ENCODE measurements at places on chromosomes 6 and 20.
A peak's percentile ranks its signal among the peaks of the same experiment; 100 is the strongest.

GRCh38 chr6:13531956-13532355, 42.4 kb upstream of the SIRT5 start:
- no peak for DNase-seq

DNA sequence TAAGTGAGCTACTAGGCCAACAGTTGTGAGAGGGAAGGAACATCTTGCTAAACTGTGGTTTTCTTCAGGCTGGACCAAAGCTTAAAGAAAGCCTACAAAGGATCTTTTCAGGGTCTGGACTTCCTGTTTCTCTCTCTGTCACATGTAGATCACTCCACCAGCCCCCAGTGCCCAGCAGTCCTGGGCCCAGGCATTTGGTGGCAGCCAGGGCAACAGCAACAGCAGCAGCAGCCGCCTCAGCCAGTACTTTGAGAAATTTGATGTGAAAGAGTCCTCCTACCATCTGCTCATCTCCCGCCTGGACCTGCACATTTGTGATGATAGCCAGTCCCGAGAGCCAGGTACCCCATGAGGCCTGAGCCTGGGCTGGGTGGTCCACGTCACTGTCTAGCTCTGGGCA, 44.1 kb downstream of the BLTP3A start:
- DNase-seq: no peak

DNA sequence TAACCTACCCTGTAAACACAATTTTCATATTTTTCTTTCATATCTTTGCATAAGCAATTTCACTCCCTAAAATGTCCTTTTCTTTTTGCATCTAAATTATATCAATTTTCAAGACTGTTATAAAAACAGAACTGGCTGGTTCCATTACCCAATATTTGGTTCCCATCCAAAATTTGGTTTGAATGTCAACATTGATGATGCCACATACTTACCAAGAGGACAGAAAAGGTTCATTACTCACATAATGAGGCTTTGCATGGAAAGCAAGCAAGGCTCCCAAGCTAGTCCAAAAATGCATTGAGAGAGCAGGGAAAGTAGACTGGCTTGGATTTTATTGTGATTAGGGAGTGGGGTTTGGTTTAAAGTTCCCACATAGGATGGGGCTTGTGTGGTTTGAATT, 144.4 kb upstream of the AKIRIN2 start:
- DNase-seq: no peak

DNA sequence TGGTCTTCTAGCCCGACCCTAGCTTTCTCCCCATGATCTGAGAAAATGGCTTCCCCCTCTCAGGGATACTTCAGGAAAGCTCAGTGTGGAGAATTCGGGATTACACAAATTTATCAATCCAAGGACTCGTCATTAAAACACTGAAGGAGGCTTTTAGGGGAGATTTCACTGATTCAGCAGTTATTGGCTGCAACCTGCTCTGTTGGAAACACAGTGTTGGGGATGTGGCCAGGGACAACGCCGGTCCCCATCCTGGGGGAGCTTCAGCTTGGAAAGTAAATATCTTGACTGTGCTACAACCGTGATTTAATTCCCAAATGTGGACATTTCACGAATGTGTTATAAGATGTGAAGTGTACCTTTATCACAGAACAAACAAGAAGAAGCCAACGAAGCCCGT, 44.8 kb upstream of the ZNF831 start:
- no peak for DNase-seq

DNA sequence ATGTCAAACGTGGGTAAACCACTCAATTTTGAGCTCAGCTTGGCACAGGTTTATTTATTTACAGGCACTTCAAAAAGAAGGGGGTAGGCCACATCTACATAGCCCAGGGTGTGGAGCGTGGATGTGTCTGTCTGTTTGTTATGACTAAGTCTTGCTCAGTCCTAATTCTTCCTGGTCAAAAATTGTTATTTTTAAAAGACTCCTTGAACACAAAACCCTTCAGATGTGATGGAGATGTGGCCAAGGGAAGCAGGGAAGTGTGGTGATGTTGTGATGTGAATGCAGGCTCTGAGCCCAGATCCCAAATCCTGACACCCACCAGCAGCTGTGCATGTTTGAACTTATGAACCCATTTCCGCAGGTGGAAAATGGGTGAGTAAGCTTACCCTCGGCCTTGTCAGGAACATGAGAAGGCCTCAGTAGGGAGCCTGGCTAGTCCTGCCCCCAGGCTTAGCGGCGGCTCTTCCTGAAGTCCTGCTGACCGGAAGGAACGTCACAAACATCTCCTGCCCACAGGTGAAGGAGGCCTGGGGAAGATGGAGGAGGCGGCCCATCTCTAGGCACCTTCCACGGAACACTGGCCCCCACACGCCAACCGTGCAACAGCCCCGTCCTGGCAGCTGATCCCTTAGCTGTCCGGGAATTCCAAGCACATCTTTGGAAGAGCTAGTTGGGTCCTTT, 119.7 kb downstream of the MYLK4 start:
- DNase-seq: no peak

- DNase-seq: no peak
Observed at GRCh38 chr6:4355241-4355640, 219.9 kb upstream of the ECI2 start.

GRCh38 chr6:166419286-166419685, 36.5 kb upstream of the MPC1 start:
- DNase-seq: peak; percentile 67

DNA sequence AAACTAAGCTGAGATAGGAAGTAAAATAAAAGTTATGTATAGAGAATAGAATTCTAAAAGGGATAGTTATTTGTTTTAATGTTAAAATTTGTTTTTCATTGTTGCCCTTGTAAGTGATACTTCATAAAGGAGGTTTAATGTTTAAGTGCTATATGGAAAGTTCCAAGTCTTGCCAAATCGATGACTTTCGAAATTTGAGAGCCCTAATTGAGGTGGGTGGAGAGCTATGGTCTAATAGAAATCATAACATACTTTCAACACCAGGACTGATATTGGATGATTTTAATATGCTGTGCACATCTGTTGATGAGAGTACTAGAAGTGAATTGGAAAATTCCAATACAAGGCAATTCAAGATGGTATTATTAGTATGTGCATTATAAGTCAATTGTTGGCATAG, 64.6 kb downstream of the RNF144B start:
- no peak for DNase-seq

DNA sequence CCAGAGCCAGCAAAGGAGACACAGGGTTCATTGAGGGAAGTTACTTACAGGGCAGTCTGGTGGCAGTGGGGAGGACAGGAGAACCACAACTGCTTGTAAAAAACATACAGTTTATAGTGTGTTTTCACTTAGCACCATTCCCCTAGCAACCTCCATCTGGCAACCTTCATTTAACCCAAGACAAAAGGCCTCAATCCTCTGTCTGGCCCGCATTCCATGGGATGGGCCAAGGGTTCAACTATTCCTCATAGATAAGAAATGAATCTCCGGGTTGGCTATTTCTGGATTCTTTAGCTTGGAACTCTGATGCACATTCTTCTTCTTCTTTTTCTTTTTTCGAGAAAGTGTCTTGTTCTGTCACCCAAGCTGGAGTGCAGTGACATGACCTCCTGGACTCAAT, 26.3 kb upstream of the FYN start:
- no peak for DNase-seq

- no peak for DNase-seq
Observed at GRCh38 chr6:139883776-139884175, 509.3 kb upstream of the CITED2 start.

GRCh38 chr20:54208548-54209176, 775 bp downstream of the PFDN4 start:
- DNase-seq: no peak

DNA sequence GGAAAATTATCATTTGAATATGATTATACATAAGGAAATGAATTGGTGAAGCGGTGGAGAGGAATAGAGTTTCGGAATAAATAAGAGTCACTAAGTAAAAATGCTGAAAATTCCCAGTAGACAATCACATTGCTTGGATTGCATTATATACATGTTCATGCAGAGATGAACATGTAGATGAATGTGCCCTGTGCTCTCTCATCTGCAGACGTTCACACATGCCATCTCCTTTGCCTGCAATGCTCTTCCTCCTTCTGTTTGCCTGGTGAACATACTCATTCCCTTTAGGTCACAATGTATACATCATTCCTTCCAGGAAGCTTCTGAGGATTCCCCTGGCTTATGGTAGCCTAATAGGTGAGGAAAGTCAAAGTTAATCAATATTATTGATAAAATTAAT, 17.9 kb downstream of the DCDC2 start:
- DNase-seq: no peak

DNA sequence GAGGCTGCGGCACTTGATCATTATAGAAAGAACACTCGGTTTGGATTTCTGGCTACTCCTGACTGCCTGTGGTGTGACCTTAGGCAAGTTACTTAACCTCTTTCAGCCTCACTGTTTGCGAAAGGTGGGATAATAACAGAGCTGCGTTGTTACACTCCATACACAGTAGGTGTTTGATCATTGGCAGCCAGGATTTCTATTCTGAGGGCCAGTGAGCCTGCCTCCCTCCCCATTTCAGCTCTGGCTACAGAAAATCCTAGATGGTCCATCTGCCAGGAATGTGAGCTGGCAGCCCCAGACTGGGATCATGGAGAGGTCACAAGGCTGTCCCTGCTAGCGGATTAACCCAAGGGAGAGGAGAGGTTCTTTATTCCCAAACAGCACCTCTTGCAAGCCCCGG, 2.7 kb downstream of the KCNB1 start:
- no peak for DNase-seq

GRCh38 chr6:17476511-17476910, 83.1 kb downstream of the CAP2 start:
- no peak for DNase-seq

DNA sequence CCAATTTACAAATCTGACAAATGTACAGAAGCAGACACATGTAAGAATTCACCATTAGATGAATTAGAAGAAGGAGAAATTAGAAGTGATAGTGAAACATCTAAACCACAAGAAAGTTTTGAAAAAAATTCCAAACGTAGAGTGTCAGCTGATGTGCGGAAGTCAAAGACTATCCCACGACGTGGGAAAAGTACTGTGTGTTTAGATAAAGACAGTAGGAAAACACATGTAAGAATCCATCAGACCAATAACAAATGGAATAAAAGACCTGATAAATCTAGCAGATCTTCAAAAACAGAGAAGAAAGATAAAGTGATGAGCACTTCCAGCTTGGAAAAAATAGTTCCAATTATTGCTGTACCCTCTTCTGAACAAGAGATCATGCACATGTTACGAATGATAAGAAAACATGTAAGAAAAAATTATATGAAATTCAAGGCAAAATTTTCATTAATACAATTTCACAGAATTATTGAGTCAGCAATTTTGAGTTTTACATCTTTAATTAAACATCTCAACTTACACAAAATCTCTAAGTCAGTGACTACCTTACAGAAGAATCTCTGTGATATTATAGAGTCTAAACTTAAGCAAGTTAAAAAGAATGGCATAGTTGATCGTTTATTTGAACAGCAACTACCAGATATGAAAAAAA, 28.1 kb upstream of the GJA10 start:
- no peak for DNase-seq

DNA sequence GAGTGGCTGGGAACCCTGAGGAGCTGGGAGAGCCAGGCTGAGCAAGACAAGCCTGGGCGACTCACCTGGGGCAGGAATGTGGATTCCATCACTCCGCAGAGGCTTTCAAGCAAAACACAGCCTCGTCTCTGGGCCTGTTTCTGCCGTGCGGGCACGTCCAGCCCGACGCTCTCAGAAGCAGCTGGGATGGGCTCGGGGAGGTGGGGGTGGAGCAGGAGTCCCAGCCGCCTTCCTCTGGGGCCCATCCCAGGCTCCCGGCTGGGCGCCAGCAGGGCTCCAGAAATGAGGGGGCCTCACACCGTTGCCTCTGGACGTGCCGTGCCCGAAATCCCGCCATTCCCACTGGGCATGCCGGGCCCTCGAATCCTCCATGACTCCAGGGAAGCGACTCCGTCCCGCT, 8.7 kb upstream of the RPS21 start:
- DNase-seq: no peak

DNA sequence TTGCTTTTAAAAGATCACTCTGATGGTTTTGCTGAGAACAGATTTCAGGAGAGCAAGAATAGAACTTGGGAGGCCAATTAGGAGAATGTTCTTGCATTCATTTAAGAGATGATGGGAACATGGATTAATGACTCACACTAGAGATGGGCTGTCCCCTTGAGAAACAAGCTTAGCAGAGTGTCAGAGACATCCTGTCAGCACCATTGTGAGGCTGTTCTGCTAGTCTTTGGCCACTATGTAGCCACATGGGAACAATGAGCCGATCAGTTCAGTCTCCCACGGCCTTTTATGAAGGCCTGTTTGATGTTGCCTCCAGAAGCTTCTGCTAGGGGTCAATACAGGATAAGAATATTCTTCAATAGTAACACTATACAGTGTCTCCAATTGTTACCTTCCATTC, 113.0 kb upstream of the EYA4 start:
- no peak for DNase-seq

GRCh38 chr6:111803804-111804203, 69.4 kb downstream of the FYN start:
- DNase-seq: peak; percentile 44

DNA sequence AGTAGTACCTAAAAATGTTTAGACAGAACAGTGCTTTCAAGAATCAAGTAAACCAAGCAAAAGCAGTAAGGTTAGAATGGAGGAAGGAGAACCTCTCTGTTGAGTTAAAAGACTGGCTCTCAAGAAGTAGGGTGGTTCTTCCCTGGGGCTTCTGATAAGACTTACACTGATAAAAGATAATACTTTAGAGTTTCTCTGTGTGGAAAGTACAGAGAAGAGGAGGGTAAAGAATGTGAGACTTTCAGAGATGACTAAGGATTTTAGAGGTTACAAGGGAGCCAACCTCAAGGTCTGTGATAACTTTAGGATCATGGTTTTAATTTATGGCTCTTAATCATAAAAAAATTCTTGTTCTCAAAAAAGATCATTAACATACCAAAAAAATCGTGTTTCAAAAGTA, 30.9 kb upstream of the ALDH8A1 start:
- DNase-seq: no peak

- no peak for DNase-seq
Observed at GRCh38 chr6:53263917-53264316, 84.8 kb downstream of the ELOVL5 start.

DNA sequence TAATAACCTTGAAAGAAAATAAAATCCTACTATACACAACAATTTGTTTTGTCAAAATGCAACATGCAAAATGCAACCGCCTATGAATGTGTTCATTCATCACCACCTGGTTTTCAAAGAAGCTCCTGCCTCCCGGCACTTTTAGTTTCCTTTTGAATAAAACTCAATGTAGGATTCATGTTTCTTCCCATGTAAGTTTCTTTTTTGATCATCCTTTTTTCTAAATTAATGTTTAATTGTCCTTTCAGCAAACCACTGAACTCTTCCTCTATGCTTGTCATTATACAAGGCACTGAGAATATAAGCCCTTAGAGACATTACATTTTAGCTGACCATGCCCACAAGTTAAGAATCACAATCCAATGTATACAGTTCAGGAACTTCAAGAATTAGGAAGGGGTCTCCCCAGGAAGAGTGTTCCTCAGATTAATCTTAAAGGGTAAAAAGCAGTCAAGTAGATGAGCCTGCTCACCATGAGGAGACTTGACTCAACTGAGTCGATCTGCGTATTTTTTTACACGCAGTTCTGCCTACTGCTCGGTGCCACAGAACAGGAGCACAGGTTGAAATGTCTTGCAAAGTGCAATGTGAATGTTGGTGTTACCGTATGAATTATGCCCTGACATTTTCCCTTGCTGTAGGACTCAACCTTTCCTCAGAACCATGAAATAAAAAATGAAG, 7.2 kb upstream of the THEMIS start:
- DNase-seq: peak; percentile 51

GRCh38 chr6:77448546-77448945, 14.7 kb downstream of the HTR1B start:
- DNase-seq: no peak

- DNase-seq: no peak
Observed at GRCh38 chr20:32819992-32820697, 391 bp downstream of the MAPRE1 start.

- no peak for DNase-seq
Observed at GRCh38 chr20:51374456-51374830, 168.1 kb downstream of the NFATC2 start.
